ENCODE measurements at places on chromosomes 5 and 9.

DNA sequence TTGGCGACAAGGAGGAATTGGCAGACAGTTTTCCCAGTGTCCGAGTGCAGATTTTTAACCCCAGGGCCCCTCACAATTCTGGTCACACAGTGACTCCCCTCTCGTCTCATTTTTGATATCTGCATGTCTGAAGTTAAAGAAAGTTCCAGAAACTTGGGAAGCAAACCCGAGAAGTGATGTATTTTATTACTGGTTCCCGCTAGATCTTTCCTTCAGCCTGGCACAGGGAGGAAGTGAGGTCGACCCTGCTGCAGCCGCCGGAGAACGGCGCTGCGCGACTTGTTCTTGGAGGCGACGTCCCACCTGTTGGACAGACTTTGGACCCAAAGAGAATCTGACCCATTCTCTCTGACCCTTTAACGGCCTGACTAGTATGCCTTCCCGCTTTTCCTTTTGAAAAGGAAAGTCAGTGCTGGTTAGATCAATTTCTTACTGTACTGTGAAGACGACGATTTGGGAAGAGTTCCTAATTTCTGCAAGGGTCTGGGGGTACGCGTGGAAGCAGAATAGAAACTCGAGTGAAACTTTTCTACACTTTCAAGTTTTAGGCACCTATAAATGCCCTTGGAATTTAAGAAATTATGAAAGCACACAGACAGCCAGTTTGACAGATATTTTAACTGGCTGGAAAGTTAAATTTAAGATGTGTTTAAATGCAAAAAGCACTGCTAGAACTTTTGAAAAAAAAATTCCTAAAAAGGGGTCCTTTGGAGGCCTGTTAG, 744 bp downstream of the OTULIN start:
- peak; percentile 58 for DNase-seq

GRCh38 chr9:137149942-137150616, 11.1 kb downstream of the GRIN1 start:
- no peak for DNase-seq

- DNase-seq = no peak
Observed at GRCh38 chr5:63854076-63854475, 108.2 kb downstream of the HTR1A start.

DNA sequence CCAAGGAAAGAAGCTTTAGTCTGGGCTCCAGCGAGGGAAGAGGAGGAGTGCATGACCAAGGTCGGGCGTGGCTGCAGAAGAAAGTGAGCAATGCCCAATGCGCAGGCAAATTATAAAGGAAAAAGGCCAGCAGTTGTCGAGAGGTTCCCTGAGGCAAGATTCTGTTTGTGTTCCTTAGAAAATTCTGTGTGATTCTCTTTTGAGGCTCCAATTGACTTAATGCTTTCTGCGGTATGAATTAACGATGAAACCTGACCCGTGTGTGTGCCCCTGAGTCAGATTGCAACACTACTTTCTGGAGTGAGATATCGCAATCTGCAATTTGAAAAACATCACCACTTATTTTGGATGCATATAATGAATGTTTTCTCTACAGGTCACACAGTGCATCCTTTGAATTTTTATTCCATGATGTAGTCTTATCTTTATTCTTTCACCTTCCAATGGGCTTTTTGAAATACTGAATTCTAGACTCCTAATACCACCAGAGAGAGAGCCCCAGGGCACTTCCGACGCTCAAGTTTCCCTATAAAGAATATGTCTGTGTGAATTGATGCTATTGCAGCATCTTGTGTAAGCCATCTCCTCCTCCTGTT, 117.9 kb upstream of the IL6ST start:
- DNase-seq = no peak

GRCh38 chr9:92393686-92394085, 10.7 kb downstream of the OGN start:
- no peak for DNase-seq

DNA sequence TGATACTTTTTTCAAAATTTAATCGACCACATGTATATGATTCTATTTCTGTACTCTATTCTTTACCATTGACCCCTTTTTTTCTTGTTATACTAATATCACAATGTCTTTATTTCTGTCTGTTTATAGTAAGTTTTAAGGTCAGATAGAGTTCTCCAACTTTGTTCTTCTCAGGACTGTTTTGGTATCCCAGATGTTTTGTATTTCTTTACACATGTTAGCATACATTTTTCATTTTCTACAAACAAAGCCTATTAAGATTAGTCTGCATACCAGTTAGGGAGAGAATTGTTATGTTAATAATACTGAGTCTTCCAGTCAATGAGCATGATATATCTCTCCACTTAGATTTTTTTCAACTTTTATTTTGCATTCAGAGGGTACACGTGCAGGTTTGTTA, 8.2 kb upstream of the CAMK4 start:
- DNase-seq = no peak

DNA sequence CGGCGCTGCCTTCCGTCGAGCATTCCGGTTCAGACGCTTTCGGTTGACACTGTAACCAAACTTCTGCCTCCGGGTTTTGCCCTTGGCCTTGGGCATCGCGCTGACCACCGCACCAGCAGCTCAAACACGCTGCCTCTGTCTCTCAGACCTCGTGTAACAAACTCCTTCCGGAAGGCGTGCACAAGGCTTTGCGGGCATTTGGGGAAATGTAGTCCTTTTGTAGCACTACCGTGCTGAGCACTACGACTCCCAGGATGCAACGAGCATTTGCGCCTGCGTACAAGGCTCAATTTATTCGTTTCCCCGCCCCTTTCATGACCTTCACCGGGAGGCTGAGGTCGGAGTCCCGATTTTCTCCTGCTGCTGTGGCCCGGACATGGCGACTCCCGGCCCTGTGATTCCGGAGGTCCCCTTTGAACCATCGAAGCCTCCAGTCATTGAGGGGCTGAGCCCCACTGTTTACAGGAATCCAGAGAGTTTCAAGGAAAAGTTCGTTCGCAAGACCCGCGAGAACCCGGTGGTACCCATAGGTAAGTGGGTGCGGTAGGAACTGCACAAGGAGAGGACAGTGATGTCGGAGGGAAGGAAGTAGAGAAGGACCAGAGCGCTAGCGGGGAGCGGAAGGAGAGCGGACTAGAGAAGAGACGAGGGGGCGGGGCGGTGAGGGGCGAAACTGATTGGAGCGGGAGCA, at the start of the genes HIGD2A and NOP16:
Gene HIGD2A, plus strand, starts transcription at position 308 of the 691 bp plus-strand sequence. Its CDS starts 69 bp downstream, at position 377.
Gene NOP16, minus strand, starts transcription at position 155 of the 691 bp plus-strand sequence. Its CDS starts 59 bp downstream, at position 96.
- DNase-seq = peak; percentile 96

GRCh38 chr9:97220894-97221477, 86.5 kb upstream of the CCDC180 start:
- no peak for DNase-seq

DNA sequence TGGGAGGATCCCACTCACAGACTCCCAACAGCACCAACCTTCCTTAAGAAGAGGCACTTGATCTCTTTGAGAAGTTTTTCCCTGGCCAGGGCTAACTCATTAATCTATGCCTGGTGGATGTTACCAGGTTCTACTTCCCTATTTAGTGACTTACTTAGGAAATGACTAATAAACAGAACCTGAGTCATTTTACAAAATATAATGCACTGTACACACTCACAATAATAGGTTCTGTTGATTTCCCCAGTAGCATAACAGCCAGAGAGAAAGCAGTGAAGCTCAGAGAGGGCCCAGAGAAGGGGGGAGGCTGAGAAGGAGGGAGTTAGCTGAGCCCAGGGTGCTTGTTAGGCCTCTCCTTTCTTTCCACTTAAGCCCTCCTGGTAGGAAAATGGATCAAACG, 27.1 kb downstream of the FRMD3 start:
- DNase-seq = no peak

GRCh38 chr9:86637515-86637914, 283.3 kb upstream of the TUT7 start:
- peak; percentile 55 for DNase-seq

- no peak for DNase-seq
Observed at GRCh38 chr5:91175708-91176107, 207.4 kb downstream of the ARRDC3 start.

DNA sequence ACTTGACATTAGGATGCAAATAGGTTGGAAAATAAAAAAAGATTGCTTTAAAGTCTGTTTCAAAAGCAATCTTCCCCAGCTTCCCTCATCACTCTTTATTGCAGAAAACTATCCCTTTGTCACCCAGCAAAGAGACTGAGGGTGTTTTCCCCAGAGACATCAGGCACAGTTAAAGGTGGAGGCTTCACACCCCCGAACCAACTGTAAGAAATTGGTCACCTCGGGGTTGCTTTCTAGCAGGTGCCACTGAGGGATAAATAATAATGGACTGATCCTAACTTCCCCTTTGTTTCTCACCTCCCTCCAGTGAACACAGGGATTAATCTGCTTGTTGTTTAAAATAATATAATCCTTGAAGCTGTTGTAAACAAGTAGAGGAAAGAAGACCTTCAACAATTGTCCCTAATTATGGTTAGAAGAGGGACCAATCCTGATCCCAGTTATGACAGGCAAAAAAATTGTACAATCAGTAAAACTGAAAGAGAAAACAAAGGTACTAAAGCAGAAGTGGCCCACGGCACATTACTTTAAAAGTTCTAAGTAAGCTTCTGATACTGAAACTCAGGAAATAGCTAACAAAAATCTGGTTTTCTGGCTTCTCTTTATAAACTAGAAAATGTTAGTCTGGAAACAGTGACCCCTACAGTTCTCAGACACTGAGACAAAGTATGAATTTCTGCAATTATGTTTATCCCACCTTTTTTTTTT, 6.6 kb upstream of the PCSK1 start:
- no peak for DNase-seq
